ENCODE measurements at places on chromosomes 13 and 19.

DNA sequence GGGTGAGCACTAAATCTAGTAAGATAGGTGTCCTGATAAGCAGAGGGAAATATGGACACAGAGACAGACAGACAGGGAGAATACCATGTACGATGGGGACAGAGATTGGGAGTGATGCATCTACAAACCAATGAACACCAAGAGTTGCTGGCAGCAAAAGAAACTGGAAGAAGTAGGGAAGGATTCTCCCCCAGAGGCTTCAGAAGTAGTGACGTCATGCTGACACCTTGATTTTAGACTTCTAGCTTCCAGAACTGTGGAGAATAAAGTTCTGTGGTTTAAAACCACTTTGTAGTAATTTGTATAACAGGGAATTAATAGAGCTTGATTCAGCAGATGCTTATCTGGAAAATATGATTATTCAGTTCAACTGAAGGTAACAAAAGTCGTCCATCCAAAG is 66.1 kb downstream of the SLC10A2 start:
- no peak for DNase-seq

GRCh38 chr13:97537110-97537509 is 103.1 kb downstream of the RAP2A start:
- DNase-seq, result no peak

- DNase-seq, result no peak
Measured at GRCh38 chr13:28002886-28003698, 14.6 kb upstream of the URAD start.

DNA sequence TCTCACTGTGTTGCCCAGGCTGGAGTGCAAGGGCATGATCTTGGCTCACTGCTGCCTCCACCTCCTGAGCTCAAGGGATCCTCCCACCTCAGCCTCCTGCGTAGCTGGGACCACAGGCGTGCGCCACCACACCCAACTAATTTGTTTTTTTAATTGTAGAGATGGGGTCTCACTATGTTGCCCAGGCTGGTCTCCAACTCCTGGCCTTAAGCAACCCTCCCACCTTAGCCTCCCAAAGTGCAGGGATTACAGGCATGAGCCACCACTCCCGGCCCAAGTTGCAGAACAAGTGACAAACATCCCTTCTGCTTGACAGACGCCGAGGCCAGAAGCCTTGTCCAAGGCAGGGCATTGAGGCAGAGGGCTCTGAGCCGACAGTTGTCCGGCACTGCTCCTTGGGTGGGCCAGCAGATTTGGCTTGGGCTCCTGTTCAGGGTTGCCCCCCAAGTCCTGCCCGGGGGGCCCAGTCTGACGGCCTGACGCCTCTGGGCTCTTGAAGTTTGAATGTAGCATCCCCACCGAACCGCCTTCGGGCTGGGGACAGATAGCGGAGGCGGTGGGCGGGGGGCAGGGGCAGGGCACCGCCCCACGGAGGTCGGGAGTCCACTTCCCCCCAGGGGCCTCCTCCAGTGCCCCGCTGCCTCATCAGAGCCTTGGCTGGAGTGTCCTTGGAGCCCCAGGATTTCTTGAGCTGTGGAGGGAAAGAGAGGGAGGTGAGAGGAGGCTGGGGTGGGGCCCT is 5.7 kb upstream of the SPACA4 start:
- no peak for DNase-seq

GRCh38 chr19:57263244-57263741 is 17.0 kb upstream of the ZNF460 start:
- no peak for DNase-seq

DNA sequence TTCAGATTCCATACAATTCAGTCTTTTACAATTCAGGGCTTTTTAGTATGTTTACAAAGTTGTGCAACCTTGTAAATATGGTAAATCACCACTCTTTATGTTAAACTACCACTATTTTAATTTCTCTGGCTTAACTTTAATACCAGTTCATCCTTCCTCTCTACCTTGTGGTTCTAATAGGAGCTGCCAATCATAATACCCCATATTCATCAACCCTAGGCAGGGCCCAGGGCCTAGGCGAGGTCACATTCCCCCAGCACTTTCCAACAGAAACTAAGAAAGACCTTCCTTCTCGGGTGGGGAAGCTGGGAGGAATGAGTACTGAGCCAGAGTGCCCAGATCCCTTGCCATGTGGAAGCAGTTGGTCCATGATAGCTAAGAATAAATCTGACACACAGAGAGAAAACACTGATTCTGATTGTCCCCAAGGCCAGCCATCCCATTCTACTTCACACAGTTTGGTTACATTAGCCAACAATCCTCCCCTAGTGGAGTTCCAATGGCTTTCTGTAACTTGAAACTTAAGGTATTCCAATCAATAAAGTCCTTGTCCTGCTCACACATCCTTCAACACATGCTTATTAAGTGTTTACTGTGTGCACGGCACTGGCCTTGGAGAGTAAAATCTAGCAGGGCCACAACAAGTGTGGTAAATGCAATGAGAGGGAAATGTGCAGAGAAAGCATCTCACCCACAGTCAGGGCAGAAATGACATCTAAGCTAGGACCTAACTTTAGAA is 76.8 kb downstream of the NUFIP1 start:
- no peak for DNase-seq

GRCh38 chr13:105008604-105009003 is 1526.9 kb downstream of the EFNB2 start:
- no peak for DNase-seq

DNA sequence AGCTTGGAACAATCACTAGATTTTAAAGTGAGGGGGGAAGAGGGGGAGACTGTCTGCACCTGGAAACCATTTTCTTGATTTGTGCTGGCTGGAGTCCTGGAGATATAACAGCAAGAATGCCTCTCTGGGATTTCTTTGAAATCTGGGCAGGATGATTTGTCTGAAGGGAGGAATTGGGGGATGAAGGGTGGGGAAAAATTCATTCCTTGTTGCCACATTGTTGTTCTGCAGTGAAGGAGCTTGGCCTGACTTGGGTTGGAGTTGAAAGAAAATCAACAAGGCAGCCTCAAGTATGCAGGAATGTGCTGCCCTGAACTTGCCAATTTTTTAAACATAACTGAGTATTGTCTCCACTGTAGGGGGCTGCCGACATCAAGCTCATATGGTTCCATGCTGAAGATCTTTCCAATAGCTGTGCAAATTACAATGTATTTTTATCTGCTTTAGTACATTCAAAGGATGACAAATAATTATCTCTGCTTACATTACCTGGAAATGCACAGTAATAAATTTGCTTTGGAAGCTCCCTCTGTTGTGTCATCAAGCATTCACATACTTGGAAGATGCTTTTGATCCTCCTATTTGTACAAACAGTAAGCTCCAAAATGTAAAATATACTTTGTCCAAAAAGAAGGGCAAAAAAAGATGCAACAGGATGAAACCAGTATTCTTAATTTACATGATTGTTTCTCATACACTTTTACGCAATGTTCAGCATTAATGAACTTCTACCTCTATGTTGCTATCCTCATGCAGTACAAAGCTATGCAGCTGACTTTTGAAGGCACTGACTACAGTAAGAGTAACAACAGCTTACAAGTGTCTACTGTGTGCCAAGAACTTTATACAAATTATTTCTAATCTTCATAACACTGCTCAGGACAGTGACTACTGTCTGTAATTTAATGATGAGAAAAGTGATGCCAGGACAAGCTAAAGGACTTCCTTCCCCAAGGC is 627.9 kb upstream of the KLF12 start:
- DNase-seq, result no peak

DNA sequence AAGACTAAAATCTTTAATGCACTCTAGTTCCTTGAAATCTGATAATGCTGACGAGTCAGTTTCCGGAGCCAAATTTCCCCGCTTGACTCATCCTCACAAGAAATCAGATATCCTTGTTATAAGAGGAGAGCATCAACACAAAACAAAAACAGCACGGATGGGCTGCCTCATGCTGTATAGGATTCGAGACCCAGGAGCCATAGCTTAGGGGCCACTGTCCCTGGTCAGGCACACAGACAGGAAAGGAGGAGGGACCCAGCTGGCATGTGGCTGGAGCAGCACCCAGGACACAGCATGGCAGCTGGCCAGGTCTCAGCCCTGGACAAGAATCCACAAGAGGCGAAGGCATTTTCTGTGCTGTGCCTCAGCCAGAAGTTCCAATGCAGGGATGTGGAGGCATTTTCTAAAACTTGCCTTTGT is 110.2 kb upstream of the SPATA13 start:
- no peak for DNase-seq

DNA sequence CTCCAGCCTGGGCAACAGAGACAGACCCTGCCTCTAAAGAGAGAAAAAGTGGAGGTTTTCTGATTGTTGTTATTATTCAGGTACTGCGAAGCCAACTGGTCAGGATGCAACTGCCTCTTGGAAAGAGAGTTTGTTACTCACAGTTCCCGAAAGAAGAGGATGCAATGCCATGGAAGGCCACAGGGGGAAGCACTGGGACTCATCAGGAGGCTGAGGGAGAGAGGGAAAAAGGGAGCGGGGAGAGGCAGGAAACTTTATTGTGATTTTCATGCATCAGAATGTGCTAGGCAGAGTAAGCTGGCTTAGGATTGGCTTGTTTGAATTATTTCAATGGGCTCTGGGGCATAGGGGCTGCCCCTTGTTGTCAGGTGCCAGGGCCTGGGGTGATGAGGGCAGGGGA is 27.6 kb downstream of the MYO9B start:
- no peak for DNase-seq

- DNase-seq, result no peak
Measured at GRCh38 chr19:46349311-46349993, 2.6 kb downstream of the PPP5C start.

GRCh38 chr19:28443361-28443760 is 769.6 kb downstream of the UQCRFS1 start:
- no peak for DNase-seq

DNA sequence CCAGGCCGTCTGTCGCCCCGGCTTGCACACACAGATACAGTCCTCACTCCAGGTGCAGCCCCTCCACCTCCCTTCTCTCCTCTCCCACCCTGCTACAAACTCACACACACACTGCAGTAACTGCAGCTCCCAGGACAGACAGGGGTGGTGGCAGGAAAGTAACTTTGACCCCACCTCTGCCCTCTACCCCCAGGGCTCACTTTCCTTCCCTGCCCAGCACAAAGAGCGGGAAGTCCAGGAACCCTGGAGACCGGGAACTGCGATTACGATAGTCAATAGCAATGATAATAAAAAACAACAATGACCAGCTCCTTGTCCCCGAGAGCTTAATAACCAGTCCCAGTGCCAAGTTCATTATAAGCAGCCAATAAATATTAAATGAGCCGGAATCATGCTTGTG is at the start of gene CEACAM20:
Gene CEACAM20, minus strand, starts transcription at position 140 of the 400 bp plus-strand sequence. CDS start 166 bp downstream, outside the sequence.
- no peak for DNase-seq

- DNase-seq, result no peak
Measured at GRCh38 chr19:6064336-6065073, 45.8 kb downstream of the RFX2 start.

DNA sequence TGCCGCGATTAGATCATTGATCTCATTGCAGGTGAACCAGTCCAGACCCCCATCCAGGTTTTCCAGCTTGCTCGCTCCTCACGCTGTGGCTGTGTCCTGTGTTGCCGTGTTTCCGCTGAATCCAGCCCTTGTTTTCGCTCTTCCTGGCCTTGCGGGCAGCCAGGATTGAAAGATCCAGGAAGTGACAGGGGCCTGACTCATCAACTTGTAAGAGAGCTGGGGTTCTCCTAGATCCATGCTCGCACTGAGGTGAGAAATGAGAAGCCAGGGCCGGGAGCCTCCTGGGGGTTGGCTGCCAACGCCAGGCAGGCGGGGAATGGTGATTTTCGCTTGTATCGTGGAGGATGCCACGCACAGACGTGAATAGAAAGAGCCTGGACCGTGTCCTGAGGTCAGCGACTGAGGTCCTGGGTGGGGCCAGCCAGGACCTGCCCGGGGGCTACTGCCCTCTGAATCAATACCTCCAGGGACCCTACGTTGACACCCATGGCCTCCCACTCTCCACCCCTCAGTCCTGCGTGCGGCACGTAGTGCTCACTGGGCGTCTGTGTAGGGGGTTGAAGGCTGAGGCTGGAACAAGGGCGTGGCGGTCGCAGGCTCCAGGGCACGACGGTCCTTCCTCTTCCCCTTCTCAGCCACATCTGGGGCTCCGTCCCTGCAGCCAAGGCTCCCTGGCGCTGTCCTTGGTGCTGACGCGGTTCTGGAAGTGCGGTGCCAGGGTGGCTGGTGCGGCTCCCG is 7.3 kb upstream of the PTPRH start:
- peak; percentile 98 for DNase-seq

DNA sequence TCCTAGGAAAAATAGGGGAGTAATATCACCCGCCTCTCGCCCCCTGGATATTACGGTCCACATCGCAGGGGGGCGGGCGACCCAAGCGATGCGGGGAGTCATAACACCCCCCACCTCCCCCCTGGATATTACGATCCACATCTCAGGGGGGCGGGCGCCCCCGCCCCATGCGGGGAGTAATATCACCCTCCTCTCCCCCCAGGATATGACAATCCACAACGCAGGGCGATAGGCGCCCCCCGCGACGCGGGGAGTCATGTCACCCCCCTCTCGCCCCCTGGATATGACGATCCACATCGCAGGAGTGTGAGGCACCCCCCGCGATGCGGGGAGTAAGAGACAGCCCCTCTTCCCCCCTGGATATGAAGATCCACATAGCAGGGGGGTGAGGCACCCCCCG is 684.4 kb upstream of the PCDH9 start:
- no peak for DNase-seq

DNA sequence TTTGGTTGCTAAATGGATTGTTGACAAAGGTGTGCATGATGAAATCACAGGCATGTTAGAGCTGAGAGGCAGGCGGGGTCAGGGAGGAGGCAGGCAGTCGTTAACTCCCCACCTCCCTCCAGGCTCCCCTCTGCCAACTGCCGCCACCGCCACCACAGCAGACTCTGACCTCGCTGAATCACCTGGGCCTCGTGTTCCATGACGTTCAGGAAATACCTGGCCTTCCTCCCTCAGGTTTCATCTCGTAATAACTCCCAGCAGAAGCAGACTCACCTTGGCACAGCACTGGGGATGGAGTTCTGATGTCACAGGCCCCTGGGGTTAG is 198.5 kb downstream of the KATNAL1 start:
- DNase-seq, result no peak

GRCh38 chr13:21233086-21233485 is 56.6 kb downstream of the MRPL57 start:
- DNase-seq, result no peak

DNA sequence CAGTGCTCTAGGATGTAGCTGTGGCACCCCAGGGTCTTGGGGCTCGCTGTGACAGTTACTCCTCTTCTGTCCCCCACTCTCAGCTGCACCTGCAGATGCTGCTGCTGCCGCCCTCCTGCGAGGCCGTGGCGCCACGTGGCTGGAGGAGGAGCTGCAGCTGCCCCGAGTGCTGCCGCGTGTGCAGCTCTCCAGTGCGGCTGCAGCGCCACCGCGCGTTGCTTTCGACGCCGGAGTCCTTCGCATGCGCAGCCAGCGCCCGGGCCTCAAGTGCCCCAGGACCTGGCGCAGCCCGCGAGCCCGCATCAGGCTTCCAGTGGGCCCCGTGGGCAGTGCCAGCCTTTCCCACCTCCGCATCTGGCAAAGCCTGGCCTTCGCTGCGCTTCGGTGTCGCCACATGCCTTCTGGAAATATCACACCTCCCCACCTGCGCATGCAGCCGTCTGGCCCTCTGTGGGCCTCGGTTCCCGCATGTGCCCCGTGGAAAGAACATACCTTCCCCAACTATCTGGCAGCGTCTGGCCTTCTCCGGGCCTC is 692 bp upstream of the ZNF580 start:
- no peak for DNase-seq

All from D721Med (cell line).